ENCODE measurements at places on chromosomes 16 and 17.

DNA sequence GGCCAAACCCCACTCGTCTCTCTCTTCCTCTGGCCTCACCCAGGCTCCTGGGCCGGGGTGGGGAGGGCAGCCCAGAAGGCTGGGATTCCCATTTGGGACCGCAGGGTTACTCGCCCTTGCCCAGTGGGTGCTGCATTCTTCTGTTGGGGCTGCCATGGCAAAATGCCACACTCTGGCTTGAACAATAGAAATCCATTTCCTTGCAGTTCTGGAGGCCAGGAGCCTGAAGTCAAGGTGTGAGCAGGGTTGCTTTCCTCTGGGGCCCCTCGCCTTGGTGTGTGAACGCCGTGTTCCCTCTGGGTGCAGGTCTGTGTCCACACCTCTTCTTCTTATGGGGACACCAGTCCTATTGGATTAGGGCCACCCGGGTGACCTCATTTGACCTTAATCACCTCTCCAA, 105.8 kb upstream of the GSE1 start:
- no peak for DNase-seq

- DNase-seq, result no peak
Observed at GRCh38 chr16:75301804-75302203, 50.4 kb upstream of the BCAR1 start.

DNA sequence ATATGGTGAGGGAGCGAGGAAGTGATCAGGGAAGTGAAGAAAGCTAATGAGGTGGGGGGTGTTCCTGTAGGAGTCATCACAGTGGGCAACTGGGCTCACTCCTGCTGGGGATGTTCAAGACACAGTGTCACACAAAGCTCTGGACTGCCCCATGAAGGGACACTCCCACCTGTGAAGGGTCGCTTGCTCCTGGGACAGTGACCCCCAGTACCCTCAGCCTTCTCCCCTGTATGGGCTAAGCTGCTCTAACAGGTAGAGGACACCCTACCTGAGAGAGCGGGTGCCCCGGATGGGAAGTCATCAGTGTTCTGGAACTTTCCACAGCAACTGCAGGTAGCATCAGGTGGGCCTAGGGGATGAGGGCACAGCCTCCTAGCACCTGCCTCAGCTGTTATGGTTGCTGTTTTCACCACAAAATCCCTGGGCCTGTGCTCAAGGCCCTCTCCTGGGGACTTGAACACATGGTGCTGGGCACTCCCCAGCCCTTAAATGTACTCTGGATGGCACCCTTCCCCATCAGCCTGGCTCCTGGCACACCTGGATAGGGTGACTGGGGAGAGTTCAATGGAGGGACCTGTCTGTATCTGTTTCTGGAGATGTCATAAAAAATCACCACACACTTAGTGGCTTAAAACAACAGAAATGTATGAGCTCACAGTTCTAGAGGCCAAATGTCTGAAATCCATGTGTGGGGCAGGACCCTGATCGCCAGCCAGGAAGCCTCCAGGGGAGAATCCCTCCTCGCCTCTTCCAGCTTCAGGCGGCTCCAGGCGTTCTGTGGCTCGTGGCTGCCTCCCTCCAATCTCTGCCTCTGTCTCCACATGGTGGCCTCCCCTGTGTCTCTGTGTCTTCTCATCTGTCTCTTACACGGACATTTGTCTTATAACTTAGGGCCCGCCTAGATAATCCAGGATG, 104.0 kb upstream of the CDH5 start:
- no peak for DNase-seq

GRCh38 chr16:1933097-1933661, 9.8 kb downstream of the MSRB1 start:
- no peak for DNase-seq

DNA sequence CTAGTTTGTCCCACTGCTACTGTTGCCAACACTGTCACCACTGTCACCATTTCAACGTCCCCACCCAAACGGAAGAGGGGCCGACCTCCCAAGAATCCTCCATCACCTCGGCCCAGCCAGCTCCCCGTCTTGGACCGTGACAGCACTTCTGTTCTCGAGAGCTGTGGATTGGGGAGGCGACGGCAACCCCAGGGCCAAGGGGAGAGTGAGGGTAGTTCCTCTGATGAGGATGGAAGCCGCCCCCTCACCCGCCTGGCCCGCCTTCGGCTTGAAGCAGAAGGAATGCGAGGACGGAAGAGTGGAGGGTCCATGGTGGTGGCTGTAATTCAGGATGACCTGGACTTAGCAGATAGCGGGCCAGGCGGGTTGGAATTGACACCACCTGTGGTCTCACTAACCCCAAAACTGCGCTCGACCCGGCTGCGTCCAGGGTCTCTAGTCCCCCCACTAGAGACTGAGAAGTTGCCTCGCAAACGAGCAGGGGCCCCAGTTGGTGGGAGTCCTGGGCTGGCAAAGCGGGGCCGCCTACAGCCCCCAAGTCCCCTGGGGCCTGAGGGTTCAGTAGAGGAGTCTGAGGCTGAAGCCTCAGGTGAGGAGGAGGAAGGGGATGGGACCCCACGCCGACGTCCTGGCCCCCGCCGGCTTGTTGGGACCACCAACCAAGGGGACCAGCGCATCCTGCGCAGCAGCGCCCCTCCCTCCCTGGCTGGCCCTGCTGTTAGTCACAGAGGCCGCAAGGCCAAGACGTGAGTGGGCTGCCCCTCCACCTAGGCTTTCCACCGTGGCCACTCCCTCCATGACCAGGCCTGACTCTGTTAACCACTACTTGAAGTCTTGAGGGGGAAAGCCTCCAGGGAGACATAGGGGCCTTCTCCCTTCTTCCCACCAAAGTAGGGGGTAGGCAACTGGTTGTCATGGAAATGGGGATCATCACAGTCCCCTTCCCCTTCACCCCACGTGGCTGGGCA, 9.0 kb upstream of the PHKG2 start:
- DNase-seq, result no peak

DNA sequence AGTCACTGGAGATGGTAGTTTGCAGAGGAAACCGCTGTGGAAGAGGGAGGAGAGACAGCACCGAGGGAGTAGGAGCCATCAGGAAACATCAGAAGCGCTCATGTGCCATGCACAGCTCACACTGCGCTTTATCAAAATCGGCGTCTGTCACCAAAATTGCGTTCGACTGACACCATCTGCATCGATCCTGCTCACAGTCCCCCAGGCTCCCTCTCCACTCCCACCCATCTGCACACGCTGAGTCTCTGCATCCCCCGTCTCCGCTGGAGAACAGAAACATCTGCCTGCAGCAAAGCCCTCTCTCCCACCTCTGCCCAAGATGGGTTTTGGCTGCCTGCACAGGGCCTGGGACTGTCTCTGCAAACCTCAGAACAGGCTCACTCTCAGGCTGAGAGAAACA, 187.5 kb upstream of the RPL38 start:
- DNase-seq, result no peak

DNA sequence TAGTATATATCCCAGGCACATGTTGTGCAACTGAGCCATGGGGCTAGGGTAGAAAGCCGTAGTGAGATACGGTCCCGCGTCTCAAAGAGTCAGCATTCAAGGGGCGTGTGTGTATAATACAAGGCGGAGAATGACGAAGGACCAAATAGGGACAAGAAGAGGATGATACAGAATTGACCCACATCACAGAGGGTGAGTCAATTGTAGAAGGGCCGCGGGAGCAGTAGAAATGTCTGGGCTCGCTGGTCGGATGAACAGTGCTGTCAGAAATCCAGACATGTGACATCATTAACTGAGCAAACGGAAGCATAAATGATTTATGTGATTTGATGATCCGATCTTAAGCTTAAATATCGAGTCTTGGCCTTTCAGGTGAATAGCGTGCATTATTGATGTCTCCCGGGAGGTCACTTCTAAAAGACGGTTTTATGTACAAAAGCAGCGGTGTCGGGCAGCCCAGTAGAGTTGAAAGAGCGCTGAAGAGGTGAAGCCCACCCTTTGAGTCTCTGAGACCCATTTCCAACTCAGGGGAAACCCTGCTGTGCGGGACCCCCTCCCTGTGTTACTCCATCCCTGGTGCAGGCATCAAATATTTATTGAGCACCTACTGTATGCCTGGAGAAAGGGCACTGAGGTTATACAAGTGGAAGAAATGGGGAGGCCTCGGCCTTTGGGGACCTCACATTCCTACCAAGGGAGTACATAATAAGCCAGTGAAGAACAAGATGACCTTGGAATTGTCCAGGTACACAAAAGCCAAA, 45.1 kb downstream of the ATP2C2 start:
- no peak for DNase-seq
